ENCODE measurements at places on chromosomes 4 and X.

GRCh38 chr4:145815027-145815612 lies 123.5 kb downstream of the ZNF827 start:
- no peak for DNase-seq

DNA sequence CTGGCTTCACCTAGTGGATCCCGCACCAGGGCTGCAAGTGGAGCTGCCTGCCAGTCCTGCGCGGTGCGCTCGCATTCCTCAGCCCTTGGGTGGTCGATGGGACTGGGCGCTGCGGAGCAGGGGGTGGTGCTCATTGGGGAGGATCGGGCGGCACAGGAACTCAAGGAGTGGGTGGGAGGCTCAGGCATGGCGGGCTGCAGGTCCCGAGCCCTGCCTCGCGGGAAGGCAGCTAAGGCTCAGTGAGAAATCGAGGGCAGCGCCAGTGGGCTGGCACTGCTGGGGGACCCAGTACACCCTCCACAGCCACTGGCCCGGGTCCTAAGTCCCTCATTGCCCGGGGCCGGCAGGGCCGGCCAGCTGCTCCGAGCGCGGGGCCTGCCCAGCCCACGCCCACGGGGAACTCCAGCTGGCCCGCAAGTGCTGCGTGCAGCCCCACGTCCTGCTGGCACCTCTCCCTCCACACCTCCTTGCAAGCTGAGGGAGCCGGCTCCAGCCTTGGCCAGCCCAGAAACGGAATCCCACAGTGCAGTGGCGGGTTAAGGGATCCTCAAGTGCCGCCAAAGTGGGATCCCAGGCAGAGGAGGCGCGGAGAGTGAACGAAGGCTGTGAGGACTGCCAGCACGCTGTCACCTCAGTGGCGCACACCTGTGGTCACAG lies 27.6 kb upstream of the PGRMC1 start:
- DNase-seq = no peak

DNA sequence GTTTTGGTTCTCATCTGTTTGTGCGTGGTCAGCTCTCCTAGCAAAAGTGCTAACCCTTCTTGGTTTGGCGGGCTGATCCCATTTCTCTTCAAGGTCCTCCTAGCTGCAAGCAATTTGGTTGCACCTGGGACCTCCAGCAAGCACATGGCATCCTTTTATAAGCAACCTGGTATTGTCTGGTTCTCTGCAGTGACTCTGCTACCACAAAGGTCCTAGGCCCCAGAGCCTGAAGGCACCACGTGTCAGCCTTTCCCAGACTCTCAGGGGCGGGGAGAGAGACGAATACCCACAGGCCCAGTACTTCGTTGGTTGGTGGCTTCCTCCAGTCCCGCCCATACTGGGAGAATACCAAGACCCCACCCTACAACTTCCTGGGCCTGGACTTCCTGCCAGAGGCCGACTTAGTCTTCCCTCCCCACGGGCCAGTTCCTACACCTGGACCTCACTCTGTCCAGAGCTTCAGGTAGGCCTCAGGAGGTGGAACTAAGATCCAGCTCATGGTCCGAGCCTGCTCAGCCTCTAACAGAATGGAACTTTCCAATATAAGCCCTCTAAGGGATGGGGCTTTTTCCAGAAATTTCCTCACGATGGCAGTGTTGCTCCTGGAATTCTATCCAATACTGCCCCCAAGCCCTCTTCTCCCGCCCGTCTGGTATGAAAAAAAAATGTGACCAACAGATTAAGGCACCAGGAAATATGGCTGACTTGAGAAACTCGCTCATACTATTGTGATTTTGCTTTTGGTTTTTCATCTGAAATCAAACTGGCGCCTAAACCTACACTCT lies 192.5 kb upstream of the STK26 start:
- peak; percentile 49 for DNase-seq

DNA sequence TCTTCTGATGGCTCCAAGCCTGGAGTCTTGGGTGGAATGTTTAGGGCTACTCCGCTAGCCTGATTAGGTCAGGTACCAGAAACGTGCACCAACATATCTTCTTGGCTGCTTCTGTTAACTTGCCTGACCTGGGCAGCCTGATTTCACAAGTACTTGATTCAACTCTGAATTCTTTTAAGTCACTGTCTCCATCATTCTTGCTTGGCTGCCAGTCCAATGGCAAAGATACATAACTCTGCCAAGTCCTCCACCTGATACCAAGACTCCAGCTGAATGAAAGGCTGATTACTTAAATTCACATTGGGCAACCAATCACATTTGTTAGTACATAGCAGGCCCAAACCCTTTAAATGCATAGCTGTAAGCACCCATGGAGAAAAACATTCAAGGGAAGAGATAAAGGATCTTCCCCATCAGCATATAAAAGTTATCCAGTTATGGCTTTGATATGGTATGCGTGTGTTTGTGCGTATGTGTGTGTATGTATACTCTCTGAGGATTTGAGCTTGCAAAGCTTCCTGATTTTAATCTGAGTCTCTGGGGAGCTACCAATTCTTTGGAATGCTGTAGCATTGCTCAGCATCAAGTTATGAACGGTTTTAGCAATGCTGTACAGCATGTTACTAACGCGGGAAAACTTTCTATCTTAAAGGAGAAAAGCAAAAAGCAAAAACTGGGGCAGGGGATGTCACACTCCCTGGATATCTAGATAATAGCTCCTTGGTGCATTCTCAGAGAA lies 917.2 kb downstream of the DMD start:
- DNase-seq = no peak

GRCh38 chr4:20195071-20195885 lies 56.4 kb upstream of the SLIT2 start:
- DNase-seq = no peak

DNA sequence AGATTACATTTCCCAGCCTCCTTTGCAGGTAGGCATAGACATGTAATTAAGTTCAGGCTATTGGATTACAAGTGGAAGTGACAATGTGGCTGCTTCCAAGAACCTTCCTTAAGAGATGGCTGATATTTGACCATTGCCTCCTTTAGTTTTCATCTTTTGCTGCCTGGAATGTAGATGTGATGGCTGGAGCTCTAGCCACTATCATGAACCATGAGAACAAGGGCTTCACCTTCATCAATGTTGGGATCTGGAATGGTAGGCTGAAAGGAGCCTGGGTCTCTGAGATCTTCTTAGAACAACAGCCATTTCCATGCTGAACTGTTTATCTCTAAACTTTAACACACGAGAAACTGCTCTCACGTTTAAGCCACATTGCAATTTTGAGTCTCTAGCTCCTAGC lies 158.7 kb upstream of the ATP6AP2 start:
- no peak for DNase-seq

- DNase-seq = no peak
Observed at GRCh38 chr4:122666527-122667245, 45.8 kb upstream of the IL21 start.

GRCh38 chrX:103495786-103496185 lies 23.5 kb downstream of the RAB40A start:
- no peak for DNase-seq

DNA sequence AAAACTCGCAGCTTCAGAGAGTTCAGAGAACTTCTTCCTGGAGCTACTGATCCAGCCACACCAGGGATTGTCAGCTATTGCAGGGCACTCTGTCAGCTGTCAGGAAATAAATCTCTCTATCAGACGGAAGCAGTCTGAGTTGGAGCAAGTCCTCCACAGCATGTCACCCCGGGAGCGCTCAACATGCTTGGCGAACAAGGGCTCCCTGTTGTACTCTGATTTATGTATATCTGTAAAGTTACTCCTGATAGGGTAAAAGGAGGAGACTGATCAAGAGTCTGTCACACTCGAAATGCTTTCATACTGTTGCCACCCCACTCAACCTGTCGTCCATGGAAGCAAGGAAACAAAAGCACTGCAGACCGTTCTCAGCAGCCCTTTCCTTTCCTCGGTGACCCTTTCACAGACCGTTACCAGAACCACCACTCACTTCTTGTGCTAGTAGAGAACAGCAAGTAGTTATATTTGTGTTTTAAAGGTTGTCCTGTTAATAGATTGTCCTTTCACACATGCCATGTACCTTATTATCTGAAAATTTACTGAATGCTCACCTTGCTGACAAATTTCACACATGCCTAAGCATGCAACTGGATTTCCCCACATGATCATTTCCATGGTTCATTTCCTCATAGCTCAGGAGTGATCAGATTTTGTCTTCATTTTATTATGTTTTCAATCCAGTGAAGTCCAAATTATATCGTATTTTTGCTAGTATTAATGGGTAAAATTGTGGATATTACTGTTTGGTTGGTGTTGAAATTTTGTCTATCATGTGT lies 2108.9 kb upstream of the TENM3 start:
- DNase-seq = no peak

DNA sequence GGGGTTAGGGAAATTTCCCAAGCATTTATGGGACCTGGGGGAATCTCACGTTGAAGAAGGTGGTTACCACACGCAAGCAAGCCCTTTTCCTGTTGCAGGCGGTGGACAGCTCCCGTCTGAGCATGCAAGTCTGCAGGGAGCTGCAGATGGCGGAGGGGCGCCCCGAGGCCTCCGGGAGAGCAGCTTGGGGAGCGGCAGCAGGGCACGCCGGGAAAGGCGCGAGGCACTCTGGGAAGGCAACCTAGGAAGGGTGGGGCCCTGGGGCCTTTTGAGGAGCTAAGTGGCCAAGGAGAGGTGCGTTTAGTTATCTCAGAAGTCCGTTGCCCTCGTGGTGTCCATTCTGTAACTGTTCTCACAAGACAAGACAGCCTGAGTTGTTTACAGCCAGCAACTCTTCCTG lies 57.0 kb upstream of the SLC25A4 start:
- no peak for DNase-seq

GRCh38 chrX:115564243-115564642 lies 3.3 kb downstream of the PLS3 start:
- DNase-seq = no peak

GRCh38 chr4:46442963-46443362 lies 53.0 kb upstream of the GABRA2 start:
- no peak for DNase-seq

DNA sequence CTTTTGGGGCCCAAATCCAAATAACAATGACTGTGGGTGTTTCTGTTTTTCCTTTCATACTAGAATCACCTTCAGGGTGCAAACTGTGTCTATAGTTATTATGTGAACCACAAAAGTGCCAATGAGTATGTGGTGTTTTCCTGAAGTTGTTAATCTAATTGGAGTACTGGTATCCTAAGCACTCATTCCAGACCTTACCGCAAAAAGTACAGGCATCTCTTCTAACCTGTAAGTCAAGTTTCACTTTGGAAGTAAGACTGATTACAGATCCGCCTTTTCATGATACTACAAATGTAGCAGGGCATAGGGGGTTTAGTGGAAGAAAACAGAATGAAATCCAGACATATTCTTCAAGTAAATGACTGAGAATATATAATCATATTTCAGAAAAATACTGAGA lies 16.1 kb downstream of the COQ2 start:
- DNase-seq = no peak

- DNase-seq = no peak
Observed at GRCh38 chr4:47071901-47072341, 40.6 kb downstream of the GABRB1 start.

DNA sequence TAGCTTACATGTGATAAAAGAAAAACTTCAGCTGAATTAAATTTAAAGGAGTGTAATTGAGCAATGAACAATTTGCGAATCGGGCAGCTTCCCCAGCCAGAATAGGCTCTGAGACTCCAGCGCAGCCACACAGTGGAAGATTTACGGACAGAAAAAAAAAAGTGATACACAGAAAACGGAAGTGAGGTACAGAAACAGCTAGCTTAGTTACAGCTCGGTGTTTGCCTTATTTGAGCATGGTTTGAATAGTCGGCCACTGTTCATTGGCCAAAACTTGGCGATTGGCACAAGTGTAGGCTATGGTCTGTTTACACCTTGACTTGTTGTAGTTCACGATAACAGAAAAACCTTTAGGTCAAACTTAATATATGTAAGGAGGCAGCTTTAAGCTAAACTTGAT lies 16.7 kb upstream of the SUPT20HL1 start:
- no peak for DNase-seq

DNA sequence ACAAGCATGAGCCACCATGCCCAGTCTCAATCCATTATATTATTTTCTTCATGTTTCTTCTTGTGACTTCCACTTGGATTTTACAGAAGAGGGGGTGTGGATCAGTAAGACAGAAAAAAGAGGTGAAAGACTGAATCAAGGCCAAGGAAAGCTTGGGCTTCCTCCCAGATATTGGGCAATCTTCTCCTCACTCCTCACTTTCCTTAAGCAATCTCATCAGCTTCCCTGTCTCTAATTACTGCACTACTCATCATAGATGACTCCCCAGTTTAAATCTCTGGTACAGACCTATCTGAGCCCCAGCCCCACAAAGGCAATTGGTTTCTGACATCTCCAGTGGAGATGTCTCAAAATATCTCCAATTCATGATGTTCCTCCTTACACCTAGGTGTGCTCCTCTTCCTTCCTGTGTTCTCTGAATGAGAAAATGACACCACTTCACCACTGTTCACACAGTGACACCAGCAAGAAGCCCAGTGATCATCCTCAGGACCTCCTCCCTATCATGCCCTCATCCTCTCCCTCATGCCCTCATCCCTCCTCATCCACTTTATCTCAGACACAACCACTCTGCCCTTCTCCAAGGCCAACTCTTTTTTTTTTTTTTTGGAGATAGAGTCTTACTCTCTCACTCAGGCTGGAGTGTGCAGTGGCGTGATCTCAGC lies 44.8 kb upstream of the HERC6 start:
- no peak for DNase-seq

DNA sequence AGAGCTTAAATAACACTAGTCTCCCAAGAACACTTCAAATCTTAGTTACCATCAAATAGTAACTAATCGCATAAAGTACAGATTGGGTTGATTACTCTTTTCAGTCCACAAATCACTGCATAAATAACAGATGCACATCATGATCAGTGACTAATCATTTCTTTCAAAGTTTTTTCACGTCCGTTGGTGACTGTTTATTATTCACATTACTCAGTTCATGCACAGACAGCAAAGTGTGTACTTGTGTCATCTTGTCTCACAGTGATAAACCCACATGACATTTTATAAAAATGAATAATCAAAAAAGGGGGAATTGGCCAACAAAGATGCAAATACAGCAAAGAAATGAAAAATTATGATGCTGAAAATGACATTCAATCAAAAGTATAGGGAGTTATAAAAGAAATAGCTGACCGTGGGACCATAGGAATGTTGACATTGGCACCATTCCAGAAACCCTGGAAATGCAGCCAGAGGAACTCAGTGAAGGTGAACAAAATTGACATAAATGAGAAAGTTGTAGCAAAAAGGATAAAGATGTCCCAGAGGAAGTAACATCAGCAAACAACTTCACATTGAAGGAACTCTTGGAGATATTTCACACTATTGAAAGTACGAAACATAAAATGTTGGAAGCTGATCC lies 161.5 kb downstream of the SOX3 start:
- DNase-seq = no peak

DNA sequence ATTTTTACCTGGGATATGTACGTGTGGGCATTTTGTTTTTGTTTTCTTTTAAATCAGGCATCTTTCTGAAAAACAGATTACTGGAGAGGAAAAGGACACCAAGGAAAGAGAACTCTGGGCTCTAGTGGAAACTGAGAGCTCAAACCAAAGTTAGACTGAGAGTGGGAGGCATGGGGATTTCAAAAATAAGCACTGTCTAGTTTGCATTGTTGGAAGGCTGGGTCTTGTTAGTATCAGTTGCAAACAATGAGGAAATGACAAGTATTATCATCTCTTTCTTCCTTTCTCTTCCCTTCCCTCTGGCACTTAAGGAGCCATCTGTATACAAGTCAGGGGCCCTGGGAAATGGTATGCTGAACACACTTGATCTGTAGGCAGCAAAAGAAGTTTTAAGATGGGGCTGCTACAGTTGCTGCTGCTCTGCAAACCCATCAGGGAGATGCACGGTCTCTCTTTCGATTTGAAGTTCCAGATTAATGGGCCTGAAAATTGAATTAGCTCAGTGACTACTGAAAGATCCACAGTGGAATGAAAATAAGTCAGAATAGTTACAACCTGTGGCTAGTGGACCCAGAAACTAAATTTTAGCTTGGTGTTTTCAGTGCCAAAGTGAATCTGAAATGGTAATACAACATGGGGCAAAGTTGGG lies 48.0 kb upstream of the GRXCR1 start:
- no peak for DNase-seq
